Stimulated activated CD4-positive, alpha-beta T cell treated with anti-CD3 and anti-CD28 coated beads, Interleukin-2, amount 100 ng/mL, for 24 hours (primary cell): ENCODE measurements at places on chromosomes 6 and 20.

GRCh38 chr20:52204136-52204535, 12.6 kb upstream of the ZFP64 start:
- DNase-seq, result no peak

DNA sequence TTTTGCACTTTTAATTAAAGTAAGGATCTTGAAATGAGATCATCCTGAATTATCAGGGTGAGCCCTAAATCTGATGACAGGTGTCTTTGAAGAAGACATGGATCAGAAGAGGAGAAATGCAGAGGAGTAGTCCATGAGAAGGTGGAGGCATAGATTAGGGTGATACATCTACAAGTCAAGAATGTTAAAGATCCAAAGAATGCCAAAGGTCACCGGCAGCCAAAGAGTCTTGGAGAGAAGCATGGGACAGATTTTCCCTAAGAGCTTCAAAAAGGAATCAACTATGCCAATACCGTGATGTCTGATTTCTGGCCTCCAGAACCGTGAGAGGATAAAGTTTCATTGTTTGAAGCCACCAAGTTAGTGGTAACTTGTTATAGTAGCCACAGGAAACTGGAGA, 59.0 kb upstream of the THEMIS start:
- DNase-seq, result no peak

DNA sequence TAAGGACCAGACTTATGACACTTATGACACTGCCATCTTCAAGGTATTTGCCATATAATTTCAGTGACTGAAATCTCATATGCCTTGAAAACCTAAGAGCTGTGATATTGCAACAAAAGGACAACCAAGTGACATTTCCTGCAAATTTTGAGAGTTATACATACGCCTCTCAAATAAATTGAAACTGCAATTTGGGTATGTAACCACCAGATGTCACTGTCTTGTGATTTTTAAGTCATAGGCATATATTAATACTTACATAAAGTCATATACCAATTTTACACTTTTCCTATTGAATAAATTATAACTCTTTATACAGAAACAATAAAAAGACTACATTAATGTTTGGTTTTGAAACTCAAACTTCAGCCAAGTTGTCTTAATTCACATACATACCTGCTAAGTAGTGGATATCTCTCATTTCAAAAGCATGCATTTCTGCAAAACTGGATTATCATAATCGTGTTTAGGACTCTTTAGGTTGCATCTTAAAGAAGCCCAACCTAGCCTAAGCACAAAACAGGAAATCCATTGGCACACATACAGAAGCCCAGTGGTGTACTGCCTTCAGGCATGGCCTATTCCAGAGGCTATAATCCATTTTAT, 180.2 kb downstream of the PACRG start:
- no peak for DNase-seq

DNA sequence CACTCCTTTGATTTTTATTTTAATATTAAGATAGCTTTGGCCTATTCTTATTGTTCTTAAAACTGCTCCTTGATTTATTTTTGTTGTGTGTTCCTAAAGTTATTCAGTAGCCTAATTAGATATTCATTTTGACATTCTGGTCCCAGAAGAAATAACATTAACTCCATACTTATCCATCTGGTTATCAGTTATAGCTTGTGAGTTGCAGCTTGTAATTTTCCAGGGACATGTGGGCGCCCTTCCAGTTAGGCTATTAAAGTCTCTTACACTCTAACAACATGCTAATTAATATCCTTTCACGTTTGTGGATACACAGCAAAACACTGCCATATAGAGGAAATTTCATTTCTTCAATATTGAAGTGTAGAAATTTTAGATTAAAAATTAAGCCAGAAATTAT, 987.5 kb downstream of the HACE1 start:
- no peak for DNase-seq

DNA sequence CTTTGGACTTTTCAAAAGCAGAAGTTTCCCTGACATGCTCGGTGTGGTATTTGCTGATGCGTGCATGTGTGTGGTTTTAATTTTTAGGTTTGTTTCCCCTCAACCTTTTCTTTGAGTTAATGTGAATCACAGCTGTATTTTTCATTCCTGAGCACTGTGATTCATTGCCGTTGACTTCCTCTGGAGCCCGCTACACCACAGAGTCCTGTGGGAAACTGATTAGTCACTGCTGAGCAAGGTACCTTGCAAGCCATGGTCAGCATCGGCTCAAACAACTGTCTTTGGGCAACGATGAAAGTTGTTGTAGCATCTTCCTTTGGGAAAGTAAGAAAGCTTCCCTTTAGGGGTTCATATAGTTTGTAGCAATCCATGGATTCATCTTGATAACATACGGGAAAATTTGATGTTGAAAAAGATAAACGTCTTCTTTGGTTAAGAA, 57.5 kb downstream of the RIN2 start:
- DNase-seq, result no peak

DNA sequence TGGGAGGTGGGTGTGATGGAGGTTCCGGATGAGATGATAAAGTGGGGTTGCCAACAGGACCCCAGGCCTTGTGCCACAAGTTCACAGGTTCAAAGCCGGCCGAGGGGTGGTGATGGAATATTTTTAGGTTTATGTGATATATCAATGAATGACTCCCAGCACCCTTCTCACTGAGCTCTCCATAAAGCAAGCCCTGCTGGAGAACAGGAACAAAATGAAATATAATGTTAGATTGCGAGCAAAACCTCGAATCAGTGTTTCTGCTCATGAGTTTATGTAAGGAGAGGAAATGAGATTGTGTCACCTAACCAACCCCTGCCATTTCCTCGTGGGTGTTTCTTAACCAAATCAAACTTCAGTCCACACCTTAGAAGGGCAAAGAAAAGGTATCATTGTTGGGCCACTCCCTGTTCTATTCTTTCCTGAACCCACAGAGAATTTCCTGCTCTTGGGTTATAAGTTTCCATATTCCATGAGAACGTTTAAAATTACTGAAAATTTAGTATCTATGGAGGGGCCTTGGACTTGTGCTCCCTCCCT, 192.2 kb upstream of the EXOC2 start:
- no peak for DNase-seq

DNA sequence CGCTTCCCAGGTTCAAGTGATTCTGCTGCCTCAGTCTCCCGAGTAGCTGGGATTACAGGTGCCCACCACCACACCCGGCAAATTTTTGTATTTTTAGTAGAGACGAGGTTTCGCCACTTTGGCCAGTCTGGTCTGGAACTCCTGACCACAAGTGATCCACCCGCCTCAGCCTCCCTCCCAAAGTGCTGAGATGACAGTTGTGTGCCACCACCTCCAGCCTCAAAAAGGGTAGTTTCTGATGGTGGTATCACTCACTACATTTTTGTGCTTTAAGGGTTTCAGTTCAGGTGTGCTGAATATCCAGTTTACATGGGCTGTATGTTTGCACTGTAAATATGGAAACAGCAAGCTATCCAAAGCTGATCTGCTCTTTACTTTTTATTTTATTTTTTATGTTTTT, 12.1 kb upstream of the ADGRG6 start:
- DNase-seq, result no peak

- no peak for DNase-seq
Measured at GRCh38 chr20:57114290-57115005, 152.0 kb downstream of the BMP7 start.

DNA sequence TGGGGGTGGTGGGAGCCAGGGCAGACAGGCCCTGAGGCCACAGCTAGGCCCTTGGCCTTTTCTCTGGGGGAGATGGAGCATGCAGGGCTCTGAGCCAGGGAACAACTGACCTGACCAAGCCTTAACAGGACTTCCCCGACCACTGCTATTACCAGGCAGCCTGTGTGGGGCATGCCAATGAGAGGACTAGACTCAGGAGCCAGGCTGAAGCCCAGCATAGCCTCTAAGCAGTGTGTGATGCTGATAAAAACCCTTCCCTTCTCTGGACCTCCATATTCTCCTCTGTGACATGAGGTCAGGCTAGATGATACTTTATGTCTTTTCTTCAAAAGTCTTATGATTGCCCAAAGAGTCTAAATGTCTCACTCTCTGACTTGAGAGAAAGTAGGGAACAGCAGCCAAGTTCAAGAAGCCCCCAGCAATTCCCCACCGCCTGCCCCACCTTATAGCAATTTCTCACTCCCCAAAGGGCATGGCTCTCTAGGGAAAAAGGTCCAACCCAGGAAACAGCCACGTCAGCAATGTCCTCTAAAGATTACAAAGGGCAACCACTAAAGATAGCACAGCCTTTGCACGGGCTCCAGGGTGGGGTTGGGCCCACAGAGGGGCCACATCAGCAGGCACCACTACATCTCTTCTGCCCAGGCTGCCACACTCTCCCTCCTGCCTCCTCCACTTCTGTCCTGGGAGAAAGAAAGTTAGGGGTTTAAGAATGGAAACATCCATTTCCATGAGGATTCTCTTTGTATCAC, 71.3 kb downstream of the TRERF1 start:
- DNase-seq, result no peak

DNA sequence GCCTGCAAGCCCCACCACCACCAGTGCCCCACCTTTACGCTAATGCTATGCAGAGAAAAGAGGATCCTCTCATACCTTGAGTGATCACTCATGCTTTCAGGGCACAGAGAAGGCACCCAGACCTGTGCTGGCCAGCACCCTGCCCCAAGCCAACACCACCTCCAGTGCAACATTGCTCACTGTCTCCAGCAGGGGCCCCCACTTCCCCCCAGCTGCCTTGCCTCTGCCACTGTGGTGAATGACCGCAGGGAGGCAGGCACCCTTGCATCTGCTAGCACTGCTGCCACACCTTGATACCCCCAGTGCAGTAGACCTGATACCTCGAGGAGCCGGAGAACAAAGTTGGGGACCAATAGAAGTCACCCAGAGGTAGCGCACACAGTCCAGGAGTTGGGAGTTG, 139.2 kb upstream of the PLN start:
- no peak for DNase-seq

- DNase-seq, result no peak
Measured at GRCh38 chr6:74357321-74357720, 661.3 kb downstream of the CD109 start.

GRCh38 chr20:3663031-3663701, at the start of gene GFRA4:
TSS of gene GFRA4 (minus strand) at chr20:3663399. CDS start at chr20:3663399, 0 bp downstream.
- DNase-seq, result no peak

- no peak for DNase-seq
Measured at GRCh38 chr6:121677571-121677970, 242.1 kb downstream of the GJA1 start.

DNA sequence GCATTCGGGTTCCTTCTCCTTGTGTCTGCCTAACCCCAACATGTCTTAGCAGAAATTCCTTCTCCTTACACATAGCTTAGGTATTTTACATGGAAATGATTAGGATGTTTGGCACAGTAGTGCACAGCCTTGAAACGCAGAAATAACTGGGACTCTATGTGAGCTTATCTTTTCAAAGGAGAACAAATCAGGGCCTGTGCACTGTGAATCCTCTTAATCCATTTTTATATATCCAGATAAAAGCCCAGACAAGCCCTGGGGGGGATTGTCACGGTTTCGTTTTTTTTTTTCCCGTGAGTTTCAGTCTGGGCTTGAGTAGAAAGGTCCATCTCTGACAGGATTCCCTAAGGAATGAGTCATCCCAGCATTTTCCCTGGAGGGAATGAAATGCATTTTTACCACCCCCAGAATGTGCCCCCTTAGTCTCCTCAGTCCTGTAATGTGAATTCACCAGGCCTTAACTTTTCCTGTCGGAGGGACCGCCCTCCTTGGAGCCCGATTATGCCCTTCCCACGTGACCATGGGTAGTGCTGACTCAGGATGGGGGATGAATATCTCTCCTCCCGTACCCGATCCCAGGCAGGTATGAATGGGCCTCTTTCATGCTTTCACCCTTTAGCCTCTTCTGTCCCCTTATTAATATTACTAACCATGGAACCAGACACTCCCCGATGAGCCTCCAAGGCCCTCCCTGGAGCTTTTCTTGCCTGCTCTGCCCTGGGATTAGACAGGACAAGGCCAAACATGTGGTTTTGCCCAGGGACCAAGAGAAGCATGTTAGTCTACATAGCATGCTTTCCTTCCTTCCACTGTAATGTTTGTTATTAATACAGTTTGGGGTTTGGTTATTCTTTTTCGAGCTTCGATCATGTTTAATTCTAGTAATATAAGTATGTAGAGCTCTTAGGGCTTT, 23.9 kb upstream of the NAA20 start:
- DNase-seq, result no peak

GRCh38 chr6:116533233-116533957, 12.1 kb downstream of the TRAPPC3L start:
- DNase-seq, result no peak

DNA sequence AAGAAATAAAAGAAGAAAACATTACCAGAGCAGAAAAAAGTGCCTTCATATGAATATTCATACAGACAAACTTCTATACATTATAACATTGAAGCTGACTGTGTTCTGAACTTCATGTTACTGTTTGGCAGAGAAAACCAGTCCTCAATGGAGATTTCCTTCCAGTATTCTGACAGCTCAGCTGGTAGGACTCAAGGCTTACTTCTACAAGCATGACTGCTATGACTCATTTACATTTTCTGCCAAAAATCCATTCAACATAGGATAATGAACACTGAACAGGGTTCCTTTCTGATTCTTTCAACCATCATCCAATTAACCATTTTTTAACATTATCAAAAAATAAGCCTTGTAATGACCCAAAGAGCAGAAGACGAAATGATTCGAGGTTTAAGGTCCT, 25.4 kb downstream of the COL9A1 start:
- no peak for DNase-seq

GRCh38 chr6:123668965-123669591, 32.3 kb upstream of the TRDN start:
- no peak for DNase-seq

DNA sequence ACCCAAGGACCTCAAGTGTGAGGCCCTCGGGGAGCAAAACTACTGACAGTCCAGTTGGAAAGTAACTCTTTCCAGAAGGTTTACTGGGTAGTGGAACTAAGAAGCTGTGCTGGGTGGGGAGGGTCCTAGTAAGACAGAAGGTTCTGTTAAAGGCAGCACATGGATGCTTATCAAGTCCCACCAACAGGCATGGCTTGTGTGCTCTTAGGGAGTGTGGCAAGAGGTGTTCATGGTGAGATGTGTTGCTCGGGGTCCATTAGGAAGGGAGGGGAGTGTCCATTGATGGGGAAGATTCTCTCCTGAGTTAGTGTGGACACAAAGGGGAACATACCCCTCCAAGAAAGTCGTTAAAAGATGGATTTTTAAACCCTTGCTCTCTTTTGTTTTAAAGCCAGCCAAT, 120.6 kb downstream of the LY86 start:
- DNase-seq, result no peak
